ENCODE measurements at places on chromosomes 7 and 10. TPM values are rescaled to one million over a fixed set of nuclear protein-coding genes. Genes with fewer than 3 reads are reported as not detected.

ADO gene
- total RNA-seq = 29.3 TPM

METTL27 gene
- 7.7 TPM for total RNA-seq

SAMD9 gene
- total RNA-seq = 0.11 TPM

DNA sequence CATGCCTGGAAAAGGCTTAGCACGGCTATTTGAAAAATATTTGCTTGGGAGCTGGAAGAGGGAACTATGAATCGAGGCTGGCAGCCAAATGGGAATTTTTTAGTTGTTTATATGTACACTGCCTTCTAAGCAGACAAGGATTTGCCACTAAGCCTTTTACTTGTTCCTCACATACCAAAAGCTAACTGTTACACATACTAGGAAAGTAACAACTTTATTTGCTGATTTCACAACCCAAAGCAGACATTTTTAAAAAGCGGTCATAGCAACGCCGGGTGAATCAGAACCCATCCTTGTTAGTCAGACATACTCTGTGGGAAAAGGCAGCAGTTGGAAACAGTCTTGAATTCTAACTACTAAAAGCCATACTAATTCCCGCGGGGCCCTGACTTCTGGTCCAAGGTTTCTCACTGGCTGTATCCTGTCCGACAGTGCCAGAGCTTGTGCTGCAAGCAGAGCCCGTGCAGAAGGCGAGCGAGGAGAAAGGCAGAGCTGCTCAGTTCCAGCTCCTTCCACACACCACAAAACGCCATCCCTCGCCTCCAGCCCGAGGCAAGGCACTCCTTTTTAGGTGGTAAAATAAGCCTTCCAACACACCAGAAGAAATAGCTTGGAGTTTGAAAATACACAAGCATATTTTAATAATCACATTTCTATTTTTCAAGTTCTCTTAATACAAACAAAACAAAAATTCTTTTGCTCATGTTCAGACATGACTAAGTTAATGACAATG is 89.2 kb downstream of the RNF216 start:
- H3K4me1 ChIP-seq = peaks cover 14% of the 10 kb centered on the region
- H3K27ac ChIP-seq = no peak overlapping the region
- H3K4me3 ChIP-seq = no peak overlapping the region
- H3K36me3 ChIP-seq = no peaks in the 10 kb centered on the region
- H3K27me3 ChIP-seq = no peaks in the 10 kb centered on the region
- no peak for DNase-seq

HYAL4 gene
- not detected for total RNA-seq

GRCh38 chr10:119279441-119279840 is 72.1 kb downstream of the GRK5 start:
- H3K4me1 ChIP-seq = peaks cover 8% of the 10 kb centered on the region
- no peak overlapping the region for H3K27ac ChIP-seq
- H3K4me3 ChIP-seq = no peak overlapping the region
- no peaks in the 10 kb centered on the region for H3K36me3 ChIP-seq
- no peaks in the 10 kb centered on the region for H3K27me3 ChIP-seq

DNA sequence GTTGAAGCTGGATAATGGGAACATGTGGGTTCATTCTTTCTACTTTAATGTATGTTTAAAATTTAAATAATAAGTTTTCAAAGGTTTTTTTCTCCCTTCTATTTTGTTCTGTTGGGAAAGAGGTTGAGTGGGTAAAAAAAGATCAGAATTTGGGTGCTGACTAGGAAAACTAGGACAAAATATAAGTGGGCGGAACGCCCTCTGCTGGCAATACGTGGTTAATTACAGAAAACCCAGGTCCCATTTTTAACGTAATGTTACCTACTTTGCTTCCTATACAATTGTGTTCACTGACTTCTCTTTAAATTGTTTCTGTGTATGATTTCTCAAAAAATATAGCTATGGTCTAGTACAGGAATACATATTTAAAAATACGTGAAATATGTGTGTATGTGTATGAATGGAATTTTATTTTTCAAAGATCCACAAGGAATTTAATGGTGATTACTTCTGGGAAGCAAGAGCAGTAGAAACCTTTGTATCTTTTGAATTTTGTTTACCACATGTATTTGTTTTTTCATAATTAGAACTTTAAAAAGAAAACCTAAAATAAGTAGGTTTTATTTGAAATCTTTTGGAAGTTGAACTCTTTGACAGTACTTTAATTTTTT is 8.7 kb downstream of the ECD start:
- H3K4me1 ChIP-seq = no peaks in the 10 kb centered on the region
- H3K27ac ChIP-seq = no peak overlapping the region
- H3K27me3 ChIP-seq = no peaks in the 10 kb centered on the region
- H3K36me3 ChIP-seq = peaks cover 43% of the 10 kb centered on the region

GRCh38 chr7:87129332-87129731 is 22.9 kb upstream of the DMTF1 start:
- peak overlapping the region; percentile 44 for H3K4me3 ChIP-seq
- no peaks in the 10 kb centered on the region for H3K36me3 ChIP-seq
- DNase-seq = no peak
- no peaks in the 10 kb centered on the region for H3K27me3 ChIP-seq
- H3K27ac ChIP-seq = peak overlapping the region; percentile 59

GRCh38 chr7:79452495-79453265 is 787 bp downstream of the MAGI2 start:
- peak; percentile 20 for DNase-seq
- peak overlapping the region; percentile 94 for H3K4me3 ChIP-seq
- no peaks in the 10 kb centered on the region for H3K36me3 ChIP-seq
- H3K27me3 ChIP-seq = peaks cover 81% of the 10 kb centered on the region
- H3K27ac ChIP-seq = no peak overlapping the region

DNA sequence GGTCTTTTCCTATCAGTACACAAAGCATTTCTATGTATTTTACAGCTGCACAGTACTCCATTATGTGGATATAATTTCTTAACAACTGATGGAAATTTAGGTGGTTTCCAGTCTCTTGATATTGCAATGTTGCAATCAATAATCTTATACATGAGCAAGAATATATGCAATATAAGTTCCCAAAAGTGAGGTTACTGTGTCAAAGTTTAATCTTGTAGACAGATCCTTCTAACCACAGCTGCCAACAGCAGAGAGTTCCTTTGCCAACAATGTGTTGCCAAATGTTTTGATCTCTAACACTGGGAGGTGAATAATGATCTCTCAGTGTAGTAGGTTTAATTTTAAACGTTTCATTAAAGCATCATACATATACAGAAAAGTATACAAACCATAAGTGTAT is 54.5 kb downstream of the CUL2 start:
- H3K4me1 ChIP-seq = peaks cover 4% of the 10 kb centered on the region
- H3K27ac ChIP-seq = no peak overlapping the region
- H3K36me3 ChIP-seq = peaks cover 48% of the 10 kb centered on the region
- H3K4me3 ChIP-seq = no peak overlapping the region

SLC26A5 gene
- total RNA-seq = 0.41 TPM

ARHGAP21 gene
- total RNA-seq = 33.8 TPM

GRCh38 chr7:92695308-92696261 is 105.4 kb upstream of the FAM133B start:
- peak overlapping the region; percentile 91 for H3K27ac ChIP-seq
- peaks cover 44% of the 10 kb centered on the region for H3K4me1 ChIP-seq
- H3K27me3 ChIP-seq = no peaks in the 10 kb centered on the region
- peak; percentile 41 for DNase-seq
- peak overlapping the region; percentile 67 for H3K4me3 ChIP-seq

GRCh38 chr7:143975617-143976016 is 21.0 kb downstream of the OR2F1 start:
- DNase-seq = no peak
- no peak overlapping the region for H3K27ac ChIP-seq
- no peaks in the 10 kb centered on the region for H3K36me3 ChIP-seq
- no peaks in the 10 kb centered on the region for H3K4me1 ChIP-seq

WAPL gene
- total RNA-seq = 48.0 TPM

DNA sequence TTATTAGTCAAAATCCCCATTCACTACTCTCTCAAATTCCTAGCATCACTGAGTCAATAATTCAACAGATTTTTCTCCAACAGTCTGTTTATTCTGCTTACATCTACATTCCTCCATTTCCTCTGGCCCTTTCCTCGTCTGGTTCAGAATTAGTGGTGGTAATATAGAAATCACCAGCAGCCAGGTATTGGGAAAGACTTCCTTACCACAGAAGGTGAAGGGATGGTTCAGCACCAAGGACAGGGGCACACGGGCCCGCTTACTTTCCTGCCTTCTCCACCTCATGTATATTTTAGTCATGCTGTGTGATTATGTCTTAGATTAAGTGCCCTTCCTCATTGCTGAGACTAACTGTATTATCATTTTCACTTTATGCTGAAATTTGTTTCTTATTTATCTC is 70.4 kb upstream of the APBB1IP start:
- H3K36me3 ChIP-seq = no peaks in the 10 kb centered on the region
- no peaks in the 10 kb centered on the region for H3K4me1 ChIP-seq
- no peak overlapping the region for H3K27ac ChIP-seq
- peaks cover 8% of the 10 kb centered on the region for H3K27me3 ChIP-seq

ITPRID1 gene
- total RNA-seq = 1.4 TPM

NODAL gene
- total RNA-seq = 41.1 TPM

- peaks cover 28% of the 10 kb centered on the region for H3K4me1 ChIP-seq
- peak overlapping the region; percentile 91 for H3K27ac ChIP-seq
- no peak for DNase-seq
- no peaks in the 10 kb centered on the region for H3K27me3 ChIP-seq
- H3K4me3 ChIP-seq = no peak overlapping the region
These were observed 20.0 kb downstream of the TCF7L2 start for GRCh38 chr10:112970021-112970420.

DNA sequence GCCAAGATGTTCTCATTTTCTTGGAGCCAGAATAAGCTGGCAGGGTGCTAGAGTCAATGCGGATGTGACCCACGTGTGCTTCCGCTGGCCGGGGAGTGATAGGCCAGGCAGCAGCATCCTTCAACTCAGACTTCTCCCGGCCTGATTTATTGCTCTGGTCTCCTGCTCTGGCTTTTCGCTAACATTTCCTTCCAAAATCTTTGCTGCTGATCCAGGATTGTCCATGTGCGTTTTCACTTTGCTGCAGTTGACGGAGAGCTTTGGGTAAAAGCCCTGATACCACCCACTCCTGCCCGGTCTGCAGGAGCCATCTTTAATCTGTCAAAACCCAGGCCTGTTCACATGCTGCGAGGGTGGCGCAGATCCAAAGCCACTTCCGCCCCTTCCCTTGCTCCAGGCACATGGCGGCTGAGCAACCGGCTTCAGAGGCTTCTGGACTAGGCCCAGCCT is 106.8 kb downstream of the CYP26A1 start:
- no peak for DNase-seq
- no peak overlapping the region for H3K27ac ChIP-seq
- H3K4me1 ChIP-seq = peaks cover 7% of the 10 kb centered on the region
- H3K36me3 ChIP-seq = no peaks in the 10 kb centered on the region
- H3K4me3 ChIP-seq = no peak overlapping the region

GRCh38 chr7:31857172-31857571 is 170.2 kb downstream of the PPP1R17 start:
- DNase-seq = no peak
- H3K36me3 ChIP-seq = no peaks in the 10 kb centered on the region
- H3K27ac ChIP-seq = no peak overlapping the region
- H3K4me1 ChIP-seq = peaks cover 5% of the 10 kb centered on the region
- no peak overlapping the region for H3K4me3 ChIP-seq
- H3K27me3 ChIP-seq = peaks cover 63% of the 10 kb centered on the region

DNA sequence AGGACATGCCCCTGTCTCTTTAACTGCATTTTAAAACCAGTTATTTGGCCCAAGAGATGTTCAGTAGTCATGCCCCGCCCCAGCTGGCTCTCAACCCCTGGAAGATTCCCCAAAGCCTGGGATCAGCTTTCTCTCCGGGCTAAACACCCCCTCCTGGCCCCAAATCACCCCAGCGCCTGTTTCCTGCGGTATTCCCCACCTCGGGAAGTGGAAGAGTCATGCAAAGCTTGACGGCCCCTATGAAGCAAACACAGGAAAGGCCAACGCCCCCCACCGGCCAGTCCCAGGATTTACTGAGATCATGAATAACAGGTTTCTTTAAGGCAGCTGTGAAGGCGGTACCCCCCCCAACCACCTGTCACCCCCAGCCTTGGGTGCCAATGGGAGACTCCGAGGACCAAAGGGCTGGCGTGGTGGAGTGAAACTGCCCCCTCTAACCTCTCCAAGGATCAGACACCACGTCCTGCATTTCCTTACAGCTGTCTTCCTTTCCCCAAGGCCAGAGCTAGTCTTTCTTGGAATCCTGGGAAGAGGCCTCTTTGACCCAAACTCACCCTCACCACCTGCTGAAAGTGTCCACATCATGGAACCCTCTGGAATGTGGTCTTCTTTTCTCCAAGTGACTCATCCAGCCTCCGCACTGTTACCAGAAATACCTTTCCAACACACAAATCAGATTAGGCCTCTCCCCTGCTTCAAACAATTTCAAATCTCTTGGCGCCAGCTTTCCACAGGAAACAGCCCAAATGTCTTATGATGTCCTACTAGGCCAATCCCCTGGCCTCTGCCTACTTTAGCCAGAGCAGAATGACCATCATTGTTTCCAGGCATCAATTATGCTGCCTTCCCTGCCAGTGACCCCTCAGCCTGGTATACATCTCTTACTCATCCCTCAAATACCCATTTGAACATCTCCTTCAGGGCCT is 301.5 kb downstream of the ZEB1 start:
- H3K4me3 ChIP-seq = no peak overlapping the region
- peaks cover 17% of the 10 kb centered on the region for H3K36me3 ChIP-seq
- H3K4me1 ChIP-seq = peaks cover 13% of the 10 kb centered on the region

WDR86 gene
- total RNA-seq = 24.4 TPM

GRCh38 chr10:76205361-76205760 is 773.9 kb downstream of the LRMDA start:
- no peak overlapping the region for H3K27ac ChIP-seq
- H3K4me1 ChIP-seq = peaks cover 32% of the 10 kb centered on the region
- H3K4me3 ChIP-seq = no peak overlapping the region
- H3K36me3 ChIP-seq = peaks cover 4% of the 10 kb centered on the region
- no peak for DNase-seq

DNA sequence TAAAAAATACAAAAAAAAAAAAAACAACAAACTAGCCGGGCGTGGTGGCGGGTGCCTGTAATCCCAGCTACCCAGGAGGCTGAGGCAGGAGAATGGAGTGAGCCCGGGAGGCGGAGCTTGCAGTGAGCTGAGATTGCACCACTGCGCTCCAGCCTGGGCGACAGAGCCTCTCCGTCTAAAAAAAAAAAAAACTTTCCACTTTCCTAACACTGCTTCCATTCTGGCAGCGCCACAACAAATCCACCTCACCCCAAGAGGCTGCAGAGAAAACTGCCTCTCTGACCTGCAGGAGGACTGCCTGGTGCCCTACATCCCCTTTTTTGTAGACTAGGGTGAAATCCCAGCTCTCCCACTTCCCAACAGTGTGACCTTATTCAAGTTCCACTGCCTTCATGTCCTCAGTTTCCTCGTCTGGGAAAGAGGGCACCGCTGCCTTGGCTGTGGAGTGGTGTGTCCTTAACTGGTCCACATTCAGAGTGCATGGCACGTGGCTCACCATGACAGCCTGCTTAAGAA is 2.6 kb upstream of the MBL2 start:
- no peaks in the 10 kb centered on the region for H3K36me3 ChIP-seq
- H3K4me3 ChIP-seq = no peak overlapping the region
- H3K27me3 ChIP-seq = no peaks in the 10 kb centered on the region
- H3K4me1 ChIP-seq = 0 out of 2 replicates have a peak, but pooled peaks cover 3% of the 10 kb centered on the region
- no peak overlapping the region for H3K27ac ChIP-seq

DNA sequence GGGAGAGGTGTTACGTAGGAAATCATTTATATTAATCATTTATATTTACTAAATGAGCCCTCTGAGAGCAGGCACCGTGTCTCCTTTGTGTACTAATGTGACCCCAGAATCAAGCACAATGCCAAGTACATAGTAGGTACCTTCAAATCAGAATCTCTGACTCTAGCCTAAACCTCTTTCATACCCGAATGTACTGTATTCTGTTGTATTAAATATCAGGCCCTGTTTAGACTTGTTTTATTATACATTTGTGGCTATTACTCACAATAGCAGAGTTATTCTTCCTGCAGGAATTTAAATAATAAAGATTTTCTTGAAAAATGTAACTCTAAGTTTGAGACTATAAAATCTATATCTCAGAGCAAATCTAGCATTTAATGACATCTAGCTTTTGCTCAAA is 297.3 kb downstream of the EXOC4 start:
- H3K27me3 ChIP-seq = no peaks in the 10 kb centered on the region
- peaks cover 6% of the 10 kb centered on the region for H3K4me1 ChIP-seq
- H3K27ac ChIP-seq = no peak overlapping the region
- H3K4me3 ChIP-seq = no peak overlapping the region

UNCX gene
- not detected for total RNA-seq

All from WTC11 (cell line).